Fibroblast of pulmonary artery (primary cell): ENCODE measurements at places on chromosomes 7 and 10.
A peak's percentile ranks its signal among the peaks of the same experiment; 100 is the strongest.

GRCh38 chr10:28569506-28570159 lies 36.7 kb downstream of the WAC start:
- peak; percentile 34 for DNase-seq

- no peak for DNase-seq
Observed at GRCh38 chr7:37027104-37027503, 302.8 kb upstream of the AOAH start.

DNA sequence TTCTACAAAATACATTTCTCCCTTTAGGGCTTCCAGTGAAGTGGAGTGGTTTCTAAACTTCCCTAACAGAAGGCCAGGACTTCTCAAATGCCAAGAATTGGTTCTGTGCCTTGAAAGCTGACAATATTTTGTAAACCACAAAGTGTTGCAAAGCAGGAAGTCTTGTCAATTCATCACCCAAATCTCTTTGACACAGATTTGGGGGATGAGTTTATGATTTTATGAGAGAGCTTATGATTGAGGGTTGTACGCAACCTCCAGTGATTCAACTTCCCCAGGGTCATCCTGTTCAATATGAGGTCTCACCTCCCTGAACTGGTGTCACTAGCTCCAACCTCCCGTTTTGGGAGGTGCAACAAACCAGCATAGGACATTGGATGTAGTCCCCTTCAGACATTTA lies 83.7 kb downstream of the PRLHR start:
- no peak for DNase-seq

- DNase-seq: peak; percentile 84
Observed at GRCh38 chr10:114779803-114780576, 41.6 kb upstream of the FHIP2A start.

DNA sequence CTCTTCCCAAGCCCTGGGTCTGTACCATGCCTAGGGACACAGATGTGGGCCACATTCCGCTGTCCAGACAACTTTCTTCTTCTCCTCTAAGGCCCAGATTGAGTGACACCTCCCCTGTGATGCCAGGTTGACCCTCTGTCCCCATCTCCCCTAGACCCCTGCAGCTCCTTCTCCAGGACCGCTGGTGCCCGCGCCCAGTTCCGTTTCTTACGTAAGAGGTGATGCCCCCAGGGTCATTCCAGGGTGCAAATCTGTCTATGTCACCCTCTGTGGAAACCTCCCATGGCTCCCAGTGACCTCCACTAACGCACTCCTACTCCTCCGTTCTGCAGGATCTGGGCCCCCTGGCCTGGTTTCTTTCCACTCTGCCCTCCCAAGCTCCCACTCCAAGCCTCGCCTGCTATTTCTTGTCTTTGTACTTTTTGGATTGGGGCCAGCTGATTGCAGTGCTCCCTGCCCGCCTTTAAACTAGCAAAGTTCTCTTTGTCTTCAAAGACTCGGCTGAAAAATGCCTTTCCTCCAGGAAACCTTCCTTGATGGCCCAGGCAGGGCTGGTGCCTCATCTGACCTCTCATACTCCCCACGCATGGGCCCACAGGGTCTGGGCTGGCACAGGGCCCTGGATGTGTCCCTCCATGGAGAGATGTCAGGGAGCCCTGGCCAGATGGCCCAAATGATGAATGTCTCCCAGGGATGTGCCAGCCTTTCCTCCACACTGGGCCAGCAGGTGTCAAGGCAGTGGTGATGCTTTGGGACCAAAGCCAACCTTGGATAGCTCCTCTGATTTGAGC lies 21.3 kb upstream of the ELN start:
- DNase-seq: peak; percentile 46

DNA sequence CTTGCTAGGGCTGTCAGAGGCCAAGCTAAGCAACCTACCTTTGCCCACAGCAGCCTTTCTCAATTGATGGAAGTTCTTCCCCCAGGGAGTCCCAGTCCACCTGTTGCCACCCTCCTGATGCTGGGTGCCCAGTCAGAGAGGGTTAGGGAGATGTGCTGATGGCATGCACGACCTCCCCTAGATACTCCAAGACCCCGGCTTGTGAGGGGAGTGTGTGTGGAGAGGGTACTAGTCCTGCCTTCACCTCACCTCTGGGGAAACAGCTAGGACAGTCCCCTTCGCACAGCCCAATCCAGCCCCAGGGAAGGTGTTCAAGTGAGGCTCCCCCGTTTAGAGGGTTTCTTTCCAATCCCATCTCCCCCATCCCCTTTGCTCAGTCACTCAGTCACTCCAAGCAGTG lies 1.3 kb upstream of the UNC5B start:
- DNase-seq: no peak

DNA sequence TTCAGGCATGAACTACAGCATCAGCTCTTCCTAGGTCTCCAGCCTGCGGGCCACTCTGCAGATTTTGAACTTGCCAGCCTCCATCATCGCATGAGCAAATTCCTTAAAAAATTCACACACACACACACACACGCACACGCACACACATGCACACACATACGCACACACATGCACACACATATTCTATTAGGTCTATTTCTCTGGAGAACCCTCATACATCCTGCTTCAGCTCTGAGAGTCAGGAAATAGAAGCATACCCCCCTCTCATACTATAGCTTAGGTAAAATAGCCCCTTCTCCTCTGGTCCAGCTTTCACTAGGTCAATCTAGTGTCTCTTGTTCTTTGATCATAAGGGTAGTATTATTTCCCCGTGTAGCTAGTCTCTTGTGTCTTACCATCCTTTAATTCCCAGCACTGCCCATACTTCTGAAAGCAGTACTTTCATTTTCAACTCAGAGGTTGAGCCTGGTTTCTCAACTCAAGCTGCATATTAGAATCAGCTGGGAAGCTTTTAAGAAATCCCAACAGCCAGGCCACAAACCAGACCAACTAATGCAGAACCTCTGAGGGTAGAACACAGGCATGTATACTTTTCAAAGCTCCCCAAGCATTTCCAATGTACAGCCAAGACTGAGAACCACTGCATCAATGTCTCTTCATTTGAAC lies 30.9 kb upstream of the ITGB8 start:
- DNase-seq: peak; percentile 31

GRCh38 chr10:80152820-80153219 lies 20.3 kb downstream of the PLAC9 start:
- DNase-seq: peak; percentile 21

DNA sequence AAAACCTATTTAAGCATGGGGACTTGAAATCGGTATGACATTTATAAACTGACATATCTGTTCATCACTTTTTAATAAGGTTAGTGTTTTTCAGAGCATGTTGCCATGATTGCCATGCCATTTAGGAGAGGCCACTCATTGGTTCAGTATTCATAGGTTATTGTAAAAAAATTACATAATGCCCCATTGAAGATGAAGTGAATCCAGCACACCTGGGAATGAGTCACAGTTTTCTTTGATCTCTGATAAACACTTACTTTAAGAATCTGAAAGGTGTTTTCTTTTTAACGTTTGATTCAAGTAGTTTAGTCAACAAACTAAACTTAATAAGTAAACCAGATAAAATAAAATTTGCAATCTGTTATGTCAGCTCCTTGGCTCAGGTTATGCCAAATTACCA lies 278.3 kb downstream of the ARL4A start:
- no peak for DNase-seq

DNA sequence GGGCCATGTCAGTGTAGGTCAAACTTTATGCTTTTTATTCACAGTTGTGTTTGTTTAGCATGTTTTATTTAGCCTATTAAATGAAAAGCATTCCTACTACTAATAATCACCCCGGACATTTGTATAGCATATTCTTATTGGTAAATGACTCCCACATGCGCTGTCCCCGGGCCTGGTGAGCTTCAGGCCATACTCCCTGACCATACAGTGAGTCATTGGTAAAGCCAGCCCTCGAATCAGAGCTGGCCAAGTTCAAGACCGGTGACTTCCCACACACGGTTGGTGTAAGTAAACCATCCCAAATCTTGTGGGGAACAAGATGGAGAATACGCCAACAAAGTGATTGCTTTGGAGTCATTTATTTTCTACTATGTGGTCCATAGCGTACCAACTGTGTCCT lies 238.7 kb upstream of the TCF7L2 start:
- no peak for DNase-seq

- no peak for DNase-seq
Observed at GRCh38 chr7:81693080-81693479, 76.8 kb downstream of the HGF start.

DNA sequence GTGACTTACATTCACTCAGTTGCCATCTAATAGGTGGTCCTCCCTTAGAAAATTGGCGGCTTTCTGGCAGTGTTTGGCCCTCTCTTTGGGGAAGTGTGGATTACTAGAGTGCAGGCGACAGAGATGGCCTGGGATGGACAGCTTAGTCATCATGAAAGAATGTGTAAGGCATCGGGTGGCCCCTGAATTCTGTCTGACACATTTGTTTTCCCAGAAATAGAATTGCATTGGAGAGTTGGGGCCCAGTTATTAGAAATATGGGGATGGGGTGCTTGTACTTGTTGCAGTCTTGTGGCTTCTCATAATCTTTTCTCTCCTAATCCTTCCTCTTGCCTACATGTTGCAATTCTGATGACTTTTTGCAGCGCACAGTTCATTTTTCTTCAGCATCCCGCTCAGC lies 13.8 kb downstream of the TCF7L2 start:
- no peak for DNase-seq

GRCh38 chr10:78139341-78139740 lies 105.7 kb downstream of the RPS24 start:
- no peak for DNase-seq

DNA sequence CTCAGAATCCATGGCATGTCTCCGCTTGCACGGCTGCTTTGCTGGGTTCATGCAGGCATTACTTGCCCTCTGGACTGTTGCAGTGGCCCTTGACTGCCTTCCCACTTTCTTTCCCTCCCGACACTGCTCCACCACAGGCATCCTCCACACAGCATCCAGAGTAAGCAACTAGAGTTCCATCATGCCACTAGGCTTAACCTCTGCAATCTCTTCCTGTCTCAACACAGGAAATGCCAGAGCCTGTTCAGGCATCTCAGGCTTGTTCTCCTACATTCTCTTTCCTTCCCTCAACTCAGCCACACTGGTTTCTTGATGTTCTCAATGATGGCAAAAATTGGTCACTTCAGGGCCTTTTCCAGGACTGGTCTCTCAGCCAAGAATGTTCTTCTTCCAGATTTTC lies 284.5 kb upstream of the KLF6 start:
- DNase-seq: peak; percentile 85

GRCh38 chr7:116689790-116690259 lies 17.8 kb downstream of the MET start:
- DNase-seq: no peak

- DNase-seq: peak; percentile 8
Observed at GRCh38 chr7:155533827-155534690, 12.3 kb downstream of the CNPY1 start.

GRCh38 chr10:79140085-79140793 lies 71.5 kb downstream of the ZMIZ1 start:
- DNase-seq: no peak

DNA sequence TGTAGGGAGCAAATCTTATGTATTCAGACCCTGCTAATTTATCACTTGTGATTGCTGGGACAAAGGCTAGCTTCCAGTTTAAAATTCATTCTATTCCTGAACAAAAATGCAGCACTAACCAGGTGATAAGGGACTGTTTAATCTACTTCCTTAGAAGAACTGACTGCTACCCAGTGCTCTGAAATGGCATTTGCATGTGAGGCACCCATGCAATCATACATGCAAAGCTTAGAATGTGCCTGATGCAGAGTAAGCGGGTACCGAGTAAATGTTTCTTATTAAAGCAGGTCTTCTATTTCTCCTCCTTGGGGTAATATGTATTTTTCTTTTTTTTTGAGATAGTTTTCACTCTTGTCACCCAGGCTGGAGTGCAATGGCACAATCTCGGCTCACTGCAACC lies 54.5 kb downstream of the NEURL1 start:
- no peak for DNase-seq

DNA sequence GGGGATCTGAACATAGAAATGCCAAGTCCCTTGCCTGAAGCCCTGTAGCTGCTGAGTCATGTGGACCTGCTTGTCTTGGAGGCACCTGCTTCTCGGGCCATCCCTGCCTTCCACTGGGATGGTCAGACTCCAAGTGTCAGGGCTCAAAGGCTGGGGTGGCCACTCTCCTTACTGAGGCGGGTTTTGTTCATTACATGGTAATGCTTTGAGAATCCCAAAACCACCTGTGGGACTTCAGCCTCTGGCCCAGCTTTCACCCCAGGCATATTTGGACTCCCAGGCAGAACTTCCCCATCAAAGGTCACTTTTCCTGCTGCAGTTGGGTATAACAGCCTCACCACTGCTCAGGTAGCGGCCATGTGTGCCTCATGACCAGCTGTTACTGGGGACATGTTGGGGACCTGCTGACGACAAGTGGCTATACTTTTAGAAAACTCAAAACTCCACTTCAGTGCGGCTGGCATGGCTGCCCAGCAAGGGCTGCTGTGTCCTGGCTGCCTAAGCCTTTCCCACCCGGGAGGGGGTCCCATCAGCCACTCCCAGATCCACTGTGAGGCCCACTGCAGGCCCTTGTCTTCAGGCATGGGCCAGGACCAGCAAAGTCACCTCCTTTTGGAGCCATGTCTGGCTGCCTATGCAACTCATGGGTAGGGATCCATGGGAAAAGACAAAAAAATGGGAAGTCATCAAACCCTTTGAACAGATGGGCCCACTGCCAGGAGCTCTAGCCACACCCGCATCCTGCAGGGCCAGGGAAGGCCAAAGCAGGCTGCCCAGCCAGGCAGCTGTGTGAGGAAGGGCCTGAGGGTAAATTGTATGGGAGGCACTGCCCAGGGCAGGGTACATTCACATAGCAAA lies 96.7 kb downstream of the ARHGAP22 start:
- DNase-seq: no peak

- peak; percentile 23 for DNase-seq
Observed at GRCh38 chr10:52390388-52390787, 76.3 kb downstream of the DKK1 start.

GRCh38 chr10:64275774-64276173 lies 754.6 kb downstream of the REEP3 start:
- no peak for DNase-seq
